ENCODE measurements at places on chromosomes 12 and 14.

DNA sequence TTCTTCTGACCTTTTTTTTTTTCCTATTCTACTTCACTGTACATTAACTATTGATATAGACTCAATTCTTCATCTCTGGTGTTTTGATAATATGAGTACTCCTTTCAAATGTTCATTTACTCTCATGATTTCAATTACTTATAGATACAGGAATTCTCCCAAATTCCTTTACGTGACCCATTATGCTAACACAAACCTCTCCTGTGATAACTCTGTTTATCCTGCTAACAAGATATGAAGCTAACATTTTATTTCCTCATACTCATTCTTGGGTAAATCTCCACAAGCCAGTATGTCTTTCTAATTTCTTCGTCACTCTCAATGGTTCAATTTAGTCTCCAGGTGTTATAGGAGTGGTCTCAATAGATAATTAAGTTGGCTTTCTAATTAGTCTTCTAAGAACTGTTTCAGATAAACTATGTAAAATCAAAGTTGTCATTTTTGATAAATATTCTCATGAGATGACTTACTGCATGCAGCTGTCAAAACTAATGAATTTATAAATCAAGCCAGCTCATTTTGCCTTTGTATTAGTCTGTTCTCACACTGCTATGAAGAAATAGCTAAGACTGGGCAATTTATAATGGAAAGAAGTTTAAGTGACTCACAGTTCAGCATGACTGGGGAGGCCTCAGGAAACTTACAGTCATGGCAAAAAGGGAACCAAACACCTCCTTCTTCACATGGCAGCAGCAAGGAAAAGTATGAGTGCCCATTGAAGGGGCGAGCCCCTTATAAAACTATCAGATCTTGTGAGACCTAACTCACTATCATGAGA is 130.6 kb upstream of the MYF6 start:
- no peak for DNase-seq

- no peak for DNase-seq
Measured at GRCh38 chr14:52063052-52063462, 5.8 kb downstream of the NID2 start.

DNA sequence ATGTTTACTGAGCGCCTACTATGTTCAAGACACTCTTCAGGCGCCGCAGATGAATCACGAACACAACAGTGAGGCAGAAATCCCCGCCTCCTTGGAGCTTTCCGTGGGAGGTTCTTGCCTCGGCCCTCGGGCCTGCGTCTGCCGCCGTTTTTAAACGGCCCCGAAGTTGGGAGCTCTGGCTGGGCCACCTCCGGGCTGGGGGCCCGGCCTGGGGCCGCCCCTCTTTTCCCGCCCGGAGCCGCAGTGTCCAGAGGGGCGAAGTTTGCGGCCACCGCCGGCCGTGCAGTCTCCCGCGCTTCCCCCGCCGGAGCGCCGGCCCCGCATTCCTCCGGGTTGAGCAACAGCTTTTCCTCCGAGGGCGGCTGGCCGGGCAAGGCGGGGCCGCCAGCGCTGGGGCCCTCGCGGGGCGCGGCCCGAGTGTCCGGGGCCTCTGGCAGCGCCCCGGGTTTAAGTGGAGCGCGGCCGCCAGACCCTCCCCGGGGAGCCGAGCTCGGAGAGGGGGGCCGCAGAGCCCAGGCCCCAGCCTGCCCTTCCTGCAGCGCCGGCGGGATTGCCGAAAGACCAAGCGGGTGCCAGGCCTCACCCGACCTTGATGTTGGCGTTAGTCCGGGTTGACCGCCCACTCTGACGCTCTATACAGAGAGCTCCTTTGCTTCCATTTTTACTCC is 18.7 kb upstream of the CTDSP2 start:
- DNase-seq, result no peak

GRCh38 chr14:100037353-100037752 is 27.9 kb upstream of the EVL start:
- no peak for DNase-seq

- DNase-seq, result no peak
Measured at GRCh38 chr12:92365836-92366235, 220.2 kb upstream of the BTG1 start.

GRCh38 chr14:58096731-58097130 is 55.3 kb downstream of the ARMH4 start:
- DNase-seq, result no peak

DNA sequence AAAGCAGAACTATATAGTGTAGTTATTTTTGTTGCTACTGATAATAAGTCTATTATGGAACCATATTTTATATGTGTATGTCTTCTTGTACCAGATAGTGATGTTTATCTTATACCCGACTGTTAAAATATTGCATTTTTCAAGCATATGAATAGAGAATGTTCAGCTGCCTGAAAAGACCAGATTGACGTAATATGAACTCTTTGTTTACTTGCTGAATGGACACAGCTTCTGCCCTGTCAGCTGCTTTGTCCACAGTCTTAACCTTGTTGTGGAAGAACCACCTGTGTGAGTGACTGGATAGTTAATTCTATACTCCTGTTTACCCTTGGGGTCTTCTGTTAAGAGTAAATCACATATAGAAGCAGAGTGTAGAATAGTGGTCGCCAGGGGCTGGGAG is 109.3 kb downstream of the LGR5 start:
- no peak for DNase-seq

DNA sequence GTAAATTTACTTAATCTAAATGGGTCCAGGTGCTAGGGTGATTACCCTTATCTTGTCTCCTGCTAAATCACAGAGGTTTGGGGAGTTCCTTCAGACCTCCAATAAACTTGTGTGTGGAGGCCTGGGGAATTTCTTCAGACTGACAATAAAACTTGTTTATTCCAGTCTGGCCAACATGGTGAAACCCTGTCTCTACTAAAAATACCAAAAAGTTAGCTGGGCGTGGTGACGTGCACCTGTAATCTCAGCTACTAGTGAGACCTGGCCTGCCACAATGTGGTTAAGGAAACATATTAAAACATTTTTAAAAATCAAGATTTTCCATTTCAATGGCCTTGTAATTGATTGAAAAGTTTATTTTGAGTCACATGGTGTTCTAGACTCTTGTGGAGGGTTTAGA is 126.9 kb upstream of the FGD4 start:
- DNase-seq, result no peak

- DNase-seq, result no peak
Measured at GRCh38 chr14:55121628-55122439, 7.2 kb upstream of the LGALS3 start.

GRCh38 chr14:80419769-80420168 is 208.5 kb upstream of the DIO2 start:
- DNase-seq, result no peak

DNA sequence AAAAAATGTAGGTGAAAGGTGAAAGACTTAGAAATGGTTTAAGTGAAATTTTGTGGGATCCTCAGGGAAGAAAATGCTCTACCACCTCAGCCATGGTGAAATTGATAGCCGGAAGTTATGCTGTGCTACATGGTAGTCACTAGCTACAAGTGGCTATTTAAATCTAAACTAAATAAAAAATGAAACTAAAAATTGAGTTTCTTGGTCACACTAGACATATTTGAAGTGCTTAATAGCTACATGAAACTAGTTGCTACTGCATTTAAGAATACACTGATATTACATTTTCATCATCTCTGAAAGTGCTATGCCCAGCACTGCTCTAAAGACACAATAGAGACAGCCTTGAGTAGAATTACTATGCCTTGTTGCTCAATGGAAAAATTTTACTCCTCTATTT is 10.3 kb upstream of the SLCO1B3 start:
- no peak for DNase-seq

DNA sequence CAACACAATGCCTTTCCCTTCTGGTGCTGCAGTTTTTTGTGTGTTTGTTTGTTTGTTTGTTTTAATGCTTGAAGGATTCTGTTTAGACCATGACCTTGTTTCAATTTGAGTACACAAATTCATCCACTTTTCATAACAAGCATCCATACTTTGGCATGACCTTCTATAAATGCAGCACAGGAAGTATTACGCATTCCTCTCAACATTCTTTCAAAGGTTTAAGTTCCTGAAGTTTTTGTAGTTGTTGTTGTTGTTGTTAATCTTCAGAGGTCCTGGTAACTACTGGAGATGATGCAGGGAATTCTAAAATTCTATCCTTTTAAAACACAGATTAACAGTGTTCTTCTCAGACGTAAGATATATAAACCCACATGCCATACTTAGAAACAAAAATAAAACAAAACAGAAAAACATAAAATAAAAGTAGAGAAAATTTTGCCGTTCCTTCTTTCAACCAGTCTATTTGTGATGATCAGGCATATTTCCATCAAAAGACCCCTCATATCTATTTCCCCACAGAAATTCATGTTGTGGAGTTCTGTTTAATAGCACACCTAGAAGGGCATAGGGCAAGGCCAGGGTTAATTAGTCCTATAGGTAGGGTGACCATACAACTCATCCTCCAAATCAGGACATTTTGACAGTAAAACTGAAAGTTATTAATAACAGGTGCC is 529.9 kb downstream of the NOVA1 start:
- no peak for DNase-seq

DNA sequence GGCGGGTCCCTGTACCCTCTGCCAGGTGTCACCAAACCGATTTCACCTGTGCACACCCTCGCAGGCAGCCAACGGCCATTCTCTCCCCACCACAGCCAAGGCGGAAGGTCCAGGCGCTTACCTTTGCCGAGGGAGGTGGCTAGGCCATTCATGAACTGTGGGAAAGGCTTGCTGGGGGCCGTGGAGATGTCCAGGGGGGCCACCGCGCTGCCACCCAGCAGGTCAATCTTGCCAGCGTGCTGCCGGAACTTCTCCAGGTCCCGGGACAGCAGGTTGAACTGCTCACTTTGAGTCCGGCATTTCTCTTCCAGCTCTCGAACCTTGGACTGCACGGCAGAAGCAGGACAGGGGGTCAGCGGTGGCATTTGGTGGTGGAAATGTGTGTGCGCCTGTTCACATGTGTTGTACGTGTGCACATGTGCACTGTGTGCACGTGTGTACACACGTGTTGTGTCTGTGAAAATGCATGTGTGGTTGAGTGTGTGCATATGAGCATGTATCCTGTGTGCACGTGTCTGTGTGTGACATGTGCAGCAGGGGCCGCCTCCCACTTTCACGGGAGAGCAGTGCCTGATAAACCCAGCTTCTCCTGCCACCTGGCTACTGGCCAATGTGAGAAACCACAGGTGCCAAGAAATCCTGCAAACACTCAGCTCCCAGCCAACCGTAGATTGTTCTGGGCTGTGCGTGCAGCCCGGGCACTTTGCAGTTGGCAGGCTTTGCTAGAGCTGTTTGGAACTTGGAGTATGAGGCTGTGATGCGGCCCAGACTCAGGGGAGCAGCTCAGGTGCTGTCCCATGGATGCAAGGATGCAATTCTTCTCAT is 118.9 kb downstream of the PIWIL1 start:
- no peak for DNase-seq

DNA sequence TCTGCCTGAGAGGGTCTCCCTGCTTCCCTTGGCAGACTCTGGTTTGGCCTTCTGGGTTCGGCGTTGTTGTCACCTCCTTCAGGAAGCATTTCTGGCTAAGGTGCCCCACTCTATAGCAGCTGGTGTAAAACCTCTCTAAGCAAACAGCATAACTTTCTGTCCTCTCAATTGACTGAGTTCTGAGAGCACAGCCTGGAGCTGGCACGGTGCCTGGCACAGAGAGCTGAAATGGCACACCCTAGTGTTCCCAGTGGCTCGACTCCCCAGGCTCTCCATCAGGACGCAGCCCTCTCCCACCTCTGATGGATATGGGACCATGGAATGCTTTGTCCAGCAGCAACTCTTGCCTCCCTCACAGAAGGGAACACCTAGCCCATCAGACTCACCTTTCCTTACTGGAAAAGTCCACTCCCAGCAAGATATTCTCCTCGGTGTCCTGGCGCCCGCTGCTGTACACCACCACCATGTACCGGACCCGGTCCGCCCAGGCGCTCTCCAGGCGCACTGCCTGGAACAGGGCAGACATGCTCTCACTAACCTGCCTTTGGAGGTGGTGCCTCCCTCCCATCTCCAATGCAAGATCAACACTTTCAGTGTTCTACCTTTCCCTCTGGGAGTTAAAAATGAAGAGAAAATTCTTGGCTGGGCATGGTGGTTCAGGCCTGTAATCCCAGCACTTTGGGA is 40.6 kb downstream of the SSH1 start:
- DNase-seq, result no peak
